Activated CD8-positive, alpha-beta memory T cell treated with anti-CD3 and anti-CD28 coated beads, Interleukin-2, amount 10 ng/mL, durations not matched to agents 7 days and 5 days (primary cell): ENCODE measurements at places on chromosomes 2 and 18.
A peak's percentile ranks its signal among the peaks of the same experiment; 100 is the strongest.

GRCh38 chr2:20999906-21000645, 43.8 kb downstream of the APOB start:
- H3K4me3 ChIP-seq = no peak overlapping the region
- H3K27ac ChIP-seq = no peak overlapping the region
- no peaks in the 10 kb centered on the region for H3K27me3 ChIP-seq
- DNase-seq = no peak
- H3K4me1 ChIP-seq = no peaks in the 10 kb centered on the region
- H3K36me3 ChIP-seq = no peaks in the 10 kb centered on the region

GRCh38 chr2:234334756-234335155, 162.1 kb downstream of the ARL4C start:
- H3K27ac ChIP-seq = no peak overlapping the region
- H3K36me3 ChIP-seq = peaks cover 10% of the 10 kb centered on the region
- H3K4me3 ChIP-seq = no peak overlapping the region
- peaks cover 12% of the 10 kb centered on the region for H3K4me1 ChIP-seq

- DNase-seq = peak; percentile 31
- peaks cover 6% of the 10 kb centered on the region for H3K4me1 ChIP-seq
- no peak overlapping the region for H3K4me3 ChIP-seq
- H3K27me3 ChIP-seq = no peaks in the 10 kb centered on the region
- no peak overlapping the region for H3K27ac ChIP-seq
- no peaks in the 10 kb centered on the region for H3K36me3 ChIP-seq
These were observed 115.1 kb downstream of the NFATC1 start for GRCh38 chr18:79510731-79511241.

GRCh38 chr2:24874035-24874434, 46.0 kb downstream of the ADCY3 start:
- H3K27ac ChIP-seq = no peak overlapping the region
- no peak overlapping the region for H3K4me3 ChIP-seq
- no peak for DNase-seq
- H3K27me3 ChIP-seq = no peaks in the 10 kb centered on the region
- H3K36me3 ChIP-seq = peaks cover 1% of the 10 kb centered on the region

- peak; percentile 0 for DNase-seq
- H3K27me3 ChIP-seq = no peaks in the 10 kb centered on the region
- no peak overlapping the region for H3K27ac ChIP-seq
- H3K4me3 ChIP-seq = no peak overlapping the region
These were observed 259.5 kb downstream of the GLI2 start for GRCh38 chr2:120995152-120995551.

DNA sequence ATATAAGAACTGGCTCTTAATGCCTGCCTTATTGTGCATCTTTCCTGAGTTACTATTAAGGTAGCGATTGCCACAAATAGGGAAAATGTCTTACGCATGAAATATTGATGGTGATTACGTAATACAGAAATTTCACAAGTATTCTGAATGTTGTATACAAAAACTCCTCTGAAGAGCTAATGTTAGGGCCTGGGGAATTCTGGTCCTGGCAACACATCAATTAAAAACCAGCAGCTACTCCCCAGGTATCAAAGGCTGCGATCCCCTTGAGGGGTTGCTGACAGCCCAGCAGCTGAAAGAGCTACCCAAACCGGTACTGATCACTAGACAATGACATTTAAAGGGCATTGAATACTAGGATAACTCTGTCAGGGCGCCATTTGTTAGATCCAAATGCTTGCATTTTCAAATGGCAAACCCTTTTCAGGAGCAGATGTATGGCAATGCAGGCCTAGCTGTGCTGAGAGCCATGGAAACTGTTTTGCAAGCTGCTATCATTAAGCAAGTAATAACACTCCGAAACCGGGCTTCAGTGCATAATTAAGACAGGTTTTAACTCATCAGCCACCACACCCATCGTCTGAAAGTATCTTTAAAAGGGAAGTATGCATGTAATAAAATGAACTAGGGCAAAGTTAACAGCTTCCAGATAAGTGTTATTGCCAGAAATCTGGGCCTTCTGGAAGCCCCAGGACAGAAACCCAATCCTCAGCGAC, 78.4 kb downstream of the CLHC1 start:
- no peak overlapping the region for H3K4me3 ChIP-seq
- no peak overlapping the region for H3K27ac ChIP-seq
- peaks cover 6% of the 10 kb centered on the region for H3K4me1 ChIP-seq
- peaks cover 2% of the 10 kb centered on the region for H3K36me3 ChIP-seq
- no peaks in the 10 kb centered on the region for H3K27me3 ChIP-seq

DNA sequence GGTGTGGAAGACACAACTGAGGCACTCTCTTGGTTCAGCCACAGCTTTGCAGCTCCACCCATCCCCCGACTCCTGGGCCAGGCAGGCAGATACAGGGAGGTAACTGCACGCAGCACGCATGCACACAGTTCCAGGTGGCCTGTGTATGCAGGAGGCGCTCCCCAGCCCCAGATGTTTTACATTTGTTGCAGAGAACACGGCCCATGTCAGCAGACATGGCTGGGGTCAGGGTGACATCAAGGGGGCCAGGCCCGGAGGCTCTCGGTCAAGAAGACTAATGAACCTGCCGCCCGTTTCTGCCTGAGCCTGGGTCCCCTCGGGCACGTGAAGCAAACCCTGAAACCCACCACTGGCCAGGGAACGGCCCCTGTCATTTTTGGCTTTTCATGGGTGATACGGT, 57.3 kb downstream of the TWIST2 start:
- H3K27ac ChIP-seq = no peak overlapping the region
- H3K4me3 ChIP-seq = no peak overlapping the region
- no peaks in the 10 kb centered on the region for H3K36me3 ChIP-seq
- no peaks in the 10 kb centered on the region for H3K4me1 ChIP-seq

GRCh38 chr18:33034212-33034611, 261.4 kb upstream of the KLHL14 start:
- no peaks in the 10 kb centered on the region for H3K36me3 ChIP-seq
- H3K27me3 ChIP-seq = no peaks in the 10 kb centered on the region
- no peak overlapping the region for H3K4me3 ChIP-seq

DNA sequence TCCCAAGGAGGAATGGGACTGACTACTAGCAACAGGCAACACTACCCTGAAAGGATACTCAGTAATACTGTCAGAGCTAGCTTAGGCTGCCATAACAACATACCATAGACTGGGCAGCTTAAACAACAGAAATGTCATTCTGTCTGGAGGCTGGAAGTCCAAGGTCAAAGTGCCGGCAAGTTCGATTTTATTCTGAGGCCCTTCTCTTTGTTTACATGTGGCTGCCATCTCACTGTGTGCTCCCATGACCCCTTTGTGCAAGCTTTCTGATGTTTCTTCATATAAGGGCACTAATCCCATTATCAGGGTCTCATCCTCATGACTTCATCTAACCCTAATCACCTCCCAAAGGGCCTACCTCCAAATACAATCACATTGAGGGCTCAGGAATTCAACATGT, 30.7 kb upstream of the SCG2 start:
- no peaks in the 10 kb centered on the region for H3K36me3 ChIP-seq
- H3K27ac ChIP-seq = no peak overlapping the region
- no peaks in the 10 kb centered on the region for H3K4me1 ChIP-seq
- no peak overlapping the region for H3K4me3 ChIP-seq
- no peak for DNase-seq

DNA sequence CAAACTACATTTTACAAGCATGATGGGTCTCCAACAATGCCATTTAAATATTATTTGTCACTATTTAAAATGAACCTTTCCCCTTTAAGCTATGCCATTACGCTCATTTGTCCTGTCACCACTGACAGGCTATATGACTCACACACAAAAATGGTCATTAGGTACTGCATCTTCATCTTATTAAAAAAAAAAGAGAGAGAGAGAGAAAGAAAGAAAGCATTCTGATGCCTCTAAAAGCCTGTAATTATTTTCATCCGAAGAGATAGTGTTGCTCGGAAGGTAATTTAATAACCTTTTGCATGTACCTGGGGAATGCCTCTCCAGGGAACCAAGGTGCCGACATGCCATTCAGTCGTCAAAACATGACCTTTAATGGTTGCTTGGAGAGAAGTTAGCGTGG, 226.7 kb downstream of the ARHGAP15 start:
- no peak overlapping the region for H3K27ac ChIP-seq
- H3K4me1 ChIP-seq = no peaks in the 10 kb centered on the region
- H3K4me3 ChIP-seq = no peak overlapping the region
- H3K36me3 ChIP-seq = peaks cover 9% of the 10 kb centered on the region
- DNase-seq = no peak

DNA sequence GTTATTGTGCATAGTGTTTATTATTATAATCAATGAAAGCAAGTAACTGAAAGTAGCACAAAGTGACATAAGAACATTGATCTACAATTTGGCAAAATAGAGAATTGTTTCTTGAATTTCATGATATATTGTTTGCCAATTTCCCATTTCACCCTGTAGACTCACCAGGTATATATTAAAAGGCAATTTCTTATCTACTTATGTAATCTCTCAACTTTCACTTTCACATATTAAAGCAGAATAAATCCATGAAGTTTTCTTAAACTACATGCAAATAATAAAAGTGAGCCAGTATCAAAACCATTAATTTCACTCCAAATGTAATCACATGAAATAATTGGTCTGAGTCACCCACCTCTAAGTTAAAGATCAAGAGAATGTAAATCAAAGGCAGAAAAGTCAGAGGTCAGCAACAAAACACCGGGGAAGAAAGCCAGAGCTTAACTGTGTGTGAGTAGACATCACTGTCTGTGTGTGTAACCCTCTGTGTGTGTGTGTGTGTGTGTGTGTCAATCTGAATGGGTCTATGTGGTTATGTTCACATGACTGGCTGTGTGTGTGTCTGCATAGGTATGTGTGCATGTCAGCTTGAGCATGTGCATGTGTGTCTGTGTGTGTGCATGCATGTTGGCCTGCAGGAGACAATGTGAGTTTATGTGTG, 44.1 kb downstream of the ZNF385B start:
- no peak overlapping the region for H3K27ac ChIP-seq
- H3K4me1 ChIP-seq = no peaks in the 10 kb centered on the region
- H3K36me3 ChIP-seq = no peaks in the 10 kb centered on the region
- H3K4me3 ChIP-seq = no peak overlapping the region
- H3K27me3 ChIP-seq = no peaks in the 10 kb centered on the region
- DNase-seq = no peak

DNA sequence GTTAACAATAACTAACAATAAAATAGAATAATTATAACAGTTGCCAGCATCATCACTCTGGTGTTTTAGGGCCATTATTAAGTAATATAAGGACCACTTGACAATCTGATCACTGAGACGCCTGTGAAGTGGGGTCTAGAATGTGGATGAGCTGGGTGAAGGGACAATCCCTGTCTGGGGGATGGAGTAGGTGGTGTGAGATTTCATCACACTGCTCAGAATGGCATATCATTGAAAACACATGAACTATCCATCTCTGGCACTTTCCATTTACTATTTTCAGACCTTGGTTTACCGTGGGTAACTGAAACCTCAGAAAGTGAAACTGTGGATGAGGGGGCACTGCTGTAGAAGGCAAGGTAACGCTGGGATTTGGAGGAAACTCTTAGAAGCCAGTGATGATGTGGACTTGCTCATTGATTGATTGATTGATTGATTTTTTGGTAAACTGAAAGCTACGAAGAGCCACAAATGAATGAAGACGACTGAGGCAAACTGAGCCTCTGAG, 204.4 kb upstream of the TWIST2 start:
- H3K27me3 ChIP-seq = peaks cover 5% of the 10 kb centered on the region
- no peak overlapping the region for H3K27ac ChIP-seq
- H3K4me3 ChIP-seq = no peak overlapping the region
- no peak for DNase-seq

GRCh38 chr2:112692495-112692911, 28.3 kb upstream of the NT5DC4 start:
- H3K4me1 ChIP-seq = peaks cover 45% of the 10 kb centered on the region
- no peaks in the 10 kb centered on the region for H3K27me3 ChIP-seq
- peak overlapping the region; percentile 33 for H3K4me3 ChIP-seq

GRCh38 chr2:75703589-75704287, 7.0 kb downstream of the GCFC2 start:
- H3K27me3 ChIP-seq = no peaks in the 10 kb centered on the region
- DNase-seq = no peak

GRCh38 chr18:48832938-48833700, 117.6 kb downstream of the SMAD7 start:
- no peaks in the 10 kb centered on the region for H3K27me3 ChIP-seq
- H3K27ac ChIP-seq = peak overlapping the region; percentile 92

- DNase-seq = no peak
- peaks cover 2% of the 10 kb centered on the region for H3K36me3 ChIP-seq
- peaks cover 12% of the 10 kb centered on the region for H3K4me1 ChIP-seq
- peaks cover 42% of the 10 kb centered on the region for H3K27me3 ChIP-seq
- H3K4me3 ChIP-seq = no peak overlapping the region
- H3K27ac ChIP-seq = no peak overlapping the region
These were observed 126.3 kb downstream of the FAM168B start for GRCh38 chr2:130966775-130967490.
